ENCODE measurements at places on chromosomes 2 and 18.
A peak's percentile ranks its signal among the peaks of the same experiment; 100 is the strongest.

DNA sequence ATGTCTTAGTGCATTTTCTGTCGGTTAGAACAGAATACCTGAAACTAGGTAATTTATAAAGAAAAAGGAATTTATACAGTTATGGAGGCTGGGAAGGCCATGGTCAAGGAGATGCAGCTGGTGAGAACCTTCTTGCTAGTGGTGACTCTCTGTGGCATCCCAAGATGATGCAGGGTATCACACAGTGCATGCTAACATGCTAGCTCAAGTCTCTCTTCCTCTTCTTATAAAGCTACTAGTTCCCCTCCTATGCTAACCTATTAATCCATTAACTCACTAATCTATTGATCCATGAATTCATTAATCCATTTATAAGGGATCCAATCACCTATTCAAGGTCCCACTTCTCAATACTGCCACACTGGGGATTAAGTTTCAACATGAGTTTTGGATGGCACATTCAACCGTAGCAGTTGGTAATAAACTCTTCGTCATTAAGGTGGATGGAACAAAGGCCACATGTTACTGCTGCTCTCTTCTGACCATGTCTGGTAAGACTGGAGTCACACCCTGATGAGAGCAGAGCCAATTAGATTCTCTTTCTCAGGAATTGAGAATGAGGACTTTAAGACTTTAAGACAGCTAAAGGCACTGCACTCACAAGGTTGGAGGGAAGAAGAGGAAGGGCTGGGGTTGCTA lies 211.6 kb upstream of the SMAD7 start:
- DNase-seq, result no peak

DNA sequence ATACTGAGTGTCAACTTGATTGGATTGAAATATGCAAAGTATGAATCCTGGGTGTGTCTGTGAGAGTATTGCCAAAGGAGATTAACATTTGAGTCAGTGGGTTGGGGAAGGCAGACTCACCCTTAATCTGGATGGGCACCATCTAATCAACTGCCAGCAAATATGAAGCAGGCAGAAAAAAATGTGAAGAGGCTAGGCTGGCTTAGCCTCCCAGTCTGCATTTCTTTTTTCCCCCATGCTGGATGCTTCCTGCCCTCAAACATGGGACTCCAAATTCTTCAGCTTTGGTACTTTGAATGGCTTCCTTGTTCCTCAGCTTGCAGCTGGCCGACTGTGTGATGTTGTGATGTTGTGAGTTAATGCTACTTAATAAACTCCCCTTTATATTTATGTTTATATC lies 577.4 kb downstream of the CPS1 start:
- DNase-seq, result no peak

DNA sequence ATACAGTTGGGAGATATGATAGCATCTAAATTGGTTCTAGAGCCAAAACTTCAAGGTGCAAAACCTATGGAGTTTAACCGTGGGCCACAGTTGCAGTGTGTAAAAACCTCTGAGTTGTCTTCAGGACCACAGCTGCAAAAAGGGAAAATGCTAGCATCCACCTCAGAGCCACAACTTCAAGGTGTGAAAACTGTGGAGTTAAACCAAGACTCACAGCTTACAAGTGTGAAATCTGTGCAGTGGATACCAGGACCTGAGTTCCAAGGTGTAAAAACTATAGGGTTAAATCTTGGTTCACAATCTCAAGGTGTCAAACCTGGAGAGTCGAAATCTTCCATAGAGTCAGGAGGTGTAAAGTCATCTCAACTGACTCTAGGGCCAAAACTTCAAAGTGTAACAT lies 10.4 kb upstream of the ZNF512 start:
- DNase-seq, result no peak

DNA sequence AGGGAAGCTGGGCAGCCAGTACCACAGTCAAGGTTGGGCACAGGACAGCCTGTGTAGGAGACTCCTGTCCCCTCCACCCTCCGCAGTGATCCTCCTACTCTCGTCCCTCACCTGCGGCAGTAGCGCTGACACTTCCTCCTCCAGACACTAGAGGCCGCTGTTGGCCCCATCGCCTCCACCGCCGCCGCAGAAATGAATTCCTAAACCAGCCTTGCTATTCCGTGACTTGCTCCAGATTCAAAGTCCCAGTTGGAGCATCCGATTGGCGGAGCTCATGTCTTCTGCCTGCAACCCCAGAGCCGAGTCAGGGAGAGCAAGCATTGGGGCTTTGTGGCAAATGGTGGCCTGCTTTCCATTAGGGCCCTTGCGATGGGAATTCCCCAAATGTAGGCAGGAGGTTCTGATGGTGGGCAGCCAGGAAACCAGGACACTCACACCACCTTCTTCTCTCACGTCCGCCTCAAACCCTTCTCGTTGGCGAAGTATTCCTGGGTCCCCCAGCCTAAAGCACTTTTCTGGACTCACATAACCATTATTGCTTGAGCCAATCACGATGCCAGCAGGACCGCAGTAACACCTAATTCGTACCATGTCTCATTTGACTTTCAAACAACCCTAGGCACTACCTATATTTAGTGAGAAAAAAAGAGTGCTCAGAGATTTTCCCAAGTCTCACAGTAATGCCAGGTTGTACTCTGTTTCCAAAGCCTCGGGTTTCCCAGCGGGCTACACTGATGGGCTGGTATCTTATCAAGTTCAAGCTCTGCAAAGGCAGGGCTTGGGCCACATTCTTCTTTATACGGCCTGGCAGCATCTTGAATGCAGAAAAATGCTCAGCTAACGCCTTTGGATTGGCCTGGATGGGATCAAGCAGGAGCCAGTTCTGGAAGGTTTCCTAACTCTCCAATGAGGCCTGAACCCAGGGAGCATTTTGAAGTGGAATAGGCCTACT lies 1.2 kb upstream of the DNAJB2 start:
- peak; percentile 60 for DNase-seq

DNA sequence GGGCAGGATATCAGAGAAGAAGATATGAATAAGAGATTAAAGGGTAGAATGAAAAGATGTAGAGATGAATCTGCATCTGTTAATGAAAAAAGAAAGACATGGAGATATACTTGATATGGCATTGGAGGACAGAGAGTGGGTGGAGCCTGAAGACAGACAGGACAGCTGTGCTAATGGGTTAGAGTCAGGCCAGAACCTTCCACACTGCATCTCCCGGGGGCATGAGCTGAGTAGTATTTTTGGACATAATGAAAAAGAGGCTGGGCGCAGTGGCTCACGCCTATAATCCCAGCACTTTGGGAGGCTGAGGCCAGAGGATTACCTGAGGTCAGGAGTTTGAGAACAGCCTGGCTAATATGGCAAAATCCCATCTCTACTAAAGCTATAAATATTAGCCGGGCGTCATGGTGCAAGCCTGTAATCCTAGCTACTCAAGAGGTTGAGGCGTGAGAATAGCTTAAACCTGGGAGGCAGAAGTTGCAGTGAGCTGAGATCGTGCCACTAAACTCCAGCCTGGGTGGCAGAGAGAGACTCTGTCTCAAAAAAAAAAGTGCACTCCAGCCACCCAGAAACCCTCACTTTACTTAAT lies 11.4 kb downstream of the FLACC1 start:
- DNase-seq, result no peak

All from activated naive CD4-positive, alpha-beta T cell (primary cell).